HEK293T (cell line): ENCODE measurements at places on chromosomes 6 and 20.
A peak's percentile ranks its signal among the peaks of the same experiment; 100 is the strongest.

DNA sequence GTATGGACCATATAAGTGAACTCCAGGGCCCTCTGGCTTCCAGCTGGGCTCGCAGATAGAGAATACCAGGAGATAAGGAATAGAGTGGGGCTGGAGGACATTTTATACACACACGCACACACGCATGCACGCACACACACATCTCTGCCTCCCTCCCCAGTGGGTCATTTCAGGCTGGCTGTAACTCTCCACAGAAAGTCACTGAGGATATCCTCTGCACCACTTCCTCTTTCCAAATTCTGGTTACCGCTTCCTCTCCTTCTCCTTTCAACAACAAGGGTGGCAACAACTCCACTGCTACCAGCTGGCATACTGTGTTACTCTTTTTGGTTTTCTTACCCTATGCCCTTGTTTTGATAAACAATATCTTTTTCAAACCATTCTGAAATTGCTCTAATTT lies 280.2 kb downstream of the COL12A1 start:
- DNase-seq: no peak

GRCh38 chr6:99790679-99791078 lies 184.0 kb downstream of the PRDM13 start:
- DNase-seq: no peak

GRCh38 chr6:2596222-2596621 lies 154.5 kb downstream of the MYLK4 start:
- peak; percentile 36 for DNase-seq

DNA sequence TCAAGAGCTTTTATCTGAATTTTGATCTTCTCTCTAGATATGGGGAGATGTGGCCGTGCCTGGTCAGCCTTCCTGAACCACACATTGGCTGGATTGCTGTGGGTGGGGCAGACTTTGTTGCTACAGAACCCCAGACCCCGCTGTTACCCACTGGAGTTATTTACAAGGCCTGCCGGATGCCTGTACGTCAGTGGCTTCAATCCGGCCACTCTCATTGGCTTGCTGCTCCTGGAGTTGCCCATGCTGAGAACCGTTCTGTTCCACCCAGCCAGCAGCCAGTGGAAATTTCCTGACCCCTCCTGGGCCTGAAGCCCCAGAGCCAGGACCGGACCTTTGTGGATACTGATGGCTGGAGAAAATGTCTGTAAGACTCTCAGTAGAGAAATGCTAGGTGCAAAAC lies 101.9 kb downstream of the TFAP2C start:
- DNase-seq: no peak

- DNase-seq: no peak
Observed at GRCh38 chr6:38067263-38067980, 247.9 kb downstream of the ZFAND3 start.

DNA sequence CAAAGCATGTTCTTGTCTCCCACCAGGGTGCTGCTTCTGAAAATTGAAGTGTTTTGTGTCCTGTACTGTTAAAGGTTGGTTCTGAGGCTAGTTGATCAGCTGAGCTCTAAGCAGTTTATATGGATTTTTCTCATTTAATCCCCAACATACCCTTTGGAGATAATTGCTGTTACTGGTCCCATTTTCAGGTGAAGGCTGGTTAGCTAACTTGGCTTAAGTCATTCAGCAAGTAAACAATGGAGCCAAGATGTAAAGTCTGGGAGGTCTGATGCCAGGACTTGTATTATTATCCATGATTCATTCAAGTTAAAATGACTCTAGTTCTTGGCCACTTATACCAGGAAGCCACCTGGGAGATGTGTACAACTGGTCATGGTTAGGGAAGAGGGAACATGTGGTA lies 42.5 kb upstream of the FERMT1 start:
- DNase-seq: no peak

- DNase-seq: no peak
Observed at GRCh38 chr6:53309059-53309900, 39.5 kb downstream of the ELOVL5 start.

GRCh38 chr20:24590178-24590982 lies 121.0 kb downstream of the SYNDIG1 start:
- no peak for DNase-seq
